ENCODE measurements at places on chromosomes 4 and X.

DNA sequence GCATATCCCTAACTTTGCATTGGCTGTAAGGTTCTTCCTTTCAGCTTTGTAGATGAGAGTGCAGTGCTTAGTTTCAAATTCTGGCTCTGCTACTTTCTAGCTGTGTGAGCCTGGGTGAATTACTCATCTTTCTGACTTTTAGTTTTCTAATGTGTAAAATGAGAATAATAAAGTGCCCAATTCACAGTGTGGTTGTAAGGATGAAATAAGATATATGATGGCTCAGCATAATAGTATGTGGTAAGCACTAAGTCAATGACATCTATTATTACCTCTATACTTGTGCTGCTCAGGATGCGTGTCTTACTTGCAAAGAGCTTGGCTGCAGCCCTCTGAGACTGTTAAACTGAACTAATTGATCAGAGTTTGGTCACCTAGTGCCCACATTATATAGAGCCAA, 30.6 kb upstream of the ETNPPL start:
- no peak for DNase-seq

- DNase-seq = no peak
These were observed 22.6 kb downstream of the SNCA start for GRCh38 chr4:89814362-89814761.

DNA sequence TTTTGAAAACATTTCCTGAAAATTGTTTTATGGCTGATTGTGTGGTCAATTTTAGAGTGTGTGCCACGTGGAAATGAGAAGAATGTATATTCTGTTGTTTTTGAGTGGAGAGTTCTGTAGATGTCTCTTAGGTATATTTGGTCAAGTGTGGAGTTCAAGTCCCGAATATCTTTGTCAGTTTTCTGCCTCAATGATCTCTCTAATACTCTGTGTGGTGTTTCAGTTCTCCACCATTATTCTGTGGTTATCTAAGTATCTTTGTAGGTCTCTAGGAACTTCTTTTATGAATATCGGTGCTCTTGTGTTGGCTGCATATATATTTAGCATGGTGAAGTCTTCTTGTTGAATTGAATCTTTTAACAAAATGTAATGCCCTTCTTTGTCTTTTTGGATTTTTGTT, 113.3 kb downstream of the LINC00632 start:
- no peak for DNase-seq

DNA sequence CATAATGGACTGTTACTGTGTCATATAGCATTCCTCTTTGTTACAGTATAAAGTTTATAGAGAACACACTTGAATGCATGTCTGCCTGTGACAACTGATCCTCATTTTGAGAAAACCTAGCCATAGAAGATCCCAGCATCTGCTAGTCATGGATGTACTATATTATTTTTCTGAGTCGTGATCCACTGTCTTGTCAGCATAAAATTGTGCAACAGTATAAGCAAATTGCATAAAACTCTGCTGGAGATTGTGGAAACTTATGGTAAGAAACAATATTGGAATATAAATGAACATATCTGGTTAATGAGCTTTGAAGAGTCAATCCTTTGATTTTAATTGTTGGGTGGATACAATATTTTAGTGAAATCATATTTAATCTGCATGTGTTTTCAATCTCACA, 3.6 kb downstream of the NEIL3 start:
- DNase-seq = no peak

- DNase-seq = no peak
These were observed 134.1 kb downstream of the GASK1B start for GRCh38 chr4:158038718-158039117.

- no peak for DNase-seq
These were observed 183.1 kb upstream of the S100G start for GRCh38 chrX:16466640-16467432.

- DNase-seq = no peak
These were observed 54.6 kb downstream of the FRMPD3 start for GRCh38 chrX:107504006-107504405.

DNA sequence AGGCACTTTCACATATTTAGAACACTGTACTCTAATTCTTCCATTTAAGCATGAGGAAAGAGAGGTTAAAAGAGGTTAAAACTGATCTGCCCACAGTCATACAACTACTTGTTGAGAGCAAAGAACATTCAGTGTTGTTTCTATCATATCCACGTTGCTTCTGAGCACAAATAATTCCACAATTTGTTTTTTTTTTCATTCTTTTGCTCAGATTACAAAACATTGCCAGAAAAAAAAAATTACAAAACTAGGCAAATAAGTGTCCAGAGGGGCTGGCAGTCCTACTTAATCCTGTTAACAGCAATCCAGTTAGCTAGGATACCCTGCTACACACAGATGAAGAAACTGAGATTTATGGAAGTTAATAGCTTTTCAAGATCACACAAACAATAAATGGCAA, 6.3 kb upstream of the USP53 start:
- DNase-seq = no peak

DNA sequence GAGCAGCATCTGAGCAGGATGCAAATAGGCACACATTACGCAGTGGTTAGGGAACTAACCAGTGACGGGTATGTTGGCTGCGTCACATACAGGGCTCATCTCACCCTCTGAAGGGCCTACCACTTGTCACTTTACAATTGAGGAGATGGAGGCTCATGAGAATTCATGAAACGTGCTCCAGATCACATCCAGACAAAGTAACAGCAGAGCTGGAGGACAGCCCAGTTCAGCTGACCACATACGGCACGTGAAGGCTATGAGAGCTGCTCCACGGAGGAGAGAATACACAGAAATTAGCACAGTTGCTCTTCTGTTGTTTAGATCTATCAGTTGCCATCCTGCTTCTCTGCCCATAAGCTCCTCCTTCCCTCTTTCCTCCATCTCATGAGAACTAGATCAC, 78.4 kb downstream of the FAM9B start:
- DNase-seq = no peak

DNA sequence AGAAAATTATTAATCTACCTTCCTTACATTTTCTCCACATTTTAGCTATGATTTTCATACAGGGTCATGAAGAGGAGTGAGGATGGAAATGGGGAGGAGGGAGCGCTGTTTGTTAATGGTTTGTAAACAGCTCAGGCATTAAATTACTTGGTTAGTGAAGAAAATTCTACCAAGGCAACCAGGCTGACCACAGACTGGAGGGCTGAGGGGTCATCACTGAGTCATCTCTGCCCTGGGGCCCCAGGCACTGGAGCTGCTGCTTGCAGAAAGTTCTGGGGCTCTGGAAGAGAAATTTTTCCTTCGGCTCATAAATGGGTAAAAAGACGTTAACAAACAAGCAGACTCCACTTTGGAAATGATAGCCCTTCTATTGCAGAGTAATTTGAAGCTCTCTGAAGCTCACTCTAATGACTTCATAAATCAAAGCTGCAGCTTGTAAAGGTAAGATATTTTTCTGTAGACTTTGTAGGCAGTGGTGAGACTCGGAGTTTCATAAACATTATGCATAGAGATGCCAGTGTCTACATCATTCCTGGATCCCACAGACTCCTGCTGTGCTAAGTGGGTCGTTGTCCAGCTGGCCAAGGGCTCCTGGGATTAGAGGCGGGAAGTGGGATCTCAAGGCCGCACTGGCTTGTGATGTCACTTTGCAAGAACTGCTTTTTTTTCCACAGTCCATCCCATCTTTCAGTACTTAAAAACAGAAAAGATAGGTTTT, 159.6 kb downstream of the PTTG2 start:
- no peak for DNase-seq

DNA sequence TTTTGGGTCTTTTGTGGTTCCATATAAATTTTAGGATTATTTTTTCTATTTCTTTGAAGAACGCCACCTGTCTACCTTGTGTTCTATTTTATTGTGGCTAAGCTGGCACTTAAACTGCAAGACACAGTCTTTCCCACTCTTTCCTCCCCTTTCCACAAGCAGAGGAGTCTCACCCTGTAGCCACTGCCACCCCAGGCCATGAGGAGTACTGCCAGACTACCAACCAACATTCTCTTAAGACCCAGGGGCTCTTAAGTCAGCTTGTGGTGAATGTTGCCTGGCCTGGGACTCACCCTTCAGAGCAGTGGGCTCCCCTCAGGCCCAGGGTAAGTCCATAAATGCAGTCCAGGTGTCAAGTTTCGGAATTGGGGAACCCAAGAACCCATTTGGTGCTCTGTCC, 58.0 kb upstream of the FMR1 start:
- no peak for DNase-seq

GRCh38 chrX:70331161-70331560, 41.3 kb downstream of the KIF4A start:
- DNase-seq = no peak

GRCh38 chr4:119138046-119138445, 2.4 kb downstream of the MYOZ2 start:
- DNase-seq = no peak

- no peak for DNase-seq
These were observed 23.9 kb downstream of the EFHC2 start for GRCh38 chrX:44319550-44319949.

DNA sequence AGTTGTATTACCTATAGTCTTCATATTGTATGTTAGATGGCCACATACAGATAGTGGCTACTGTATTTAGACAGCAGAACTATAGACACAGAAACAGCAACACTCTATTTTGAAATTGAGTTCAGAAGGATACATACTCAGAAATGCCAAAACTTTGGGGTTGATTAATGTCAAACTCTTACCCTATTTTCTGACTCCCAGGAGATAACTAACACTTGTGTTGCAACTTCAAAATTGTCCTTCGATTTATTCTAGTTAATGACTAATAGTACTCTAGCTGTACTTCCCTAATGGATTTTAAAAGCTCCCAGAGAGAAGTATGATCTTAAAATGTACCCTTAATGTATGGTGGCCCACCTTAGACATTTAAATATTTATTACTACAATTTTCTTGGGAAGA, 229.9 kb upstream of the UGT8 start:
- no peak for DNase-seq

GRCh38 chr4:971666-972500, 1.5 kb downstream of the DGKQ start:
- DNase-seq = no peak

- no peak for DNase-seq
These were observed 18.4 kb downstream of the IL21 start for GRCh38 chr4:122602277-122603142.

DNA sequence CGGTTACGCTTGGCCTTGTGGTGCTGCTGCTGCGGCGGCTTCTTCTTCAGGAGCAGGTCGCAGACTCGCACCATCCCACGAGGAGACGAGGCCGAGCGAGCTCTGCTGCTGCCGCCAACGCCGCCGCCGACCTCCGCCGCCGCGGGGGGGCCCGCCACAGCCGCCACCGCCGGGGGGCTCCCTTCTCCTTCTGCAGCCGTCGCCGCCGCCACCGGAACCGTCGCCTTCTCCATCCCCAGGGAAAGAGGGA, 237 bp downstream of the ANKRD17 start:
- no peak for DNase-seq

GRCh38 chr4:9996319-9997110, 24.8 kb downstream of the SLC2A9 start:
- DNase-seq = no peak

DNA sequence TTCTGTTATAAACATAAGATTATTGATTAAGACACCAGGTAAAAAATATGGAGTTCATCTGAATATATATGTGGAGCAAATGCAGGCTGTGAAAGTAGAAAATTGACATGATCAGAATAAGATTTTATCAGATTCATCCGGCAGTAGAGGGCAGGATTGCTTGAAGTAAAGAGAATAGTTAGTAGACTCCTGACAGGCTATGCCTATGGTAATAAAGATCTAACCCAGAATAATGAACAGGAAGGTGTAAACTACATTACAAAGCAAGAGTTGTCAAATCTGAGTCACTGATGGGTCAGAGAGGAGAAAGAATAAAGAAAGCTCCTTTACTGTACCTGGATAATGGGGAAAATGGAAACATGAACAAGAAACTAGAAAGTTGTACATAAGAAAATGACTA, 20.8 kb upstream of the TMEM184C start:
- DNase-seq = no peak

DNA sequence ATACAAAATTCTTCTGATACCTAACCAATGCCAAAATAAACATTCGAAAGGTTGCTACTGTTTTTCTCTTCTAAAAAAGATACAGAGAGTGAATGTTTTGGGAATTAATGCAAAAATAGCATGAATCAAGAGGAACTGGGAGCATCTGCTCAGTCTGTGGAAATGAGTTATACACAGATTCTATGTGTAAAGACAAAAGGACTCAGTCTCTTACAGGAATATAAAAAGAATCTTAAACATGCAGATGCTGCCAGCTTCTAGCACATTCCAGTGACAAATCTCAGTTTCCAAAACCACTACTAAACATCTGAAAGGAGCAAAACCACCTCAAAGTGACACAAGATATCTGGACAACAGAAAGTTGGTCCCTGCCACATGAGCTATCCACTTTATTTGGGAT, 55.0 kb downstream of the PAPSS1 start:
- no peak for DNase-seq

DNA sequence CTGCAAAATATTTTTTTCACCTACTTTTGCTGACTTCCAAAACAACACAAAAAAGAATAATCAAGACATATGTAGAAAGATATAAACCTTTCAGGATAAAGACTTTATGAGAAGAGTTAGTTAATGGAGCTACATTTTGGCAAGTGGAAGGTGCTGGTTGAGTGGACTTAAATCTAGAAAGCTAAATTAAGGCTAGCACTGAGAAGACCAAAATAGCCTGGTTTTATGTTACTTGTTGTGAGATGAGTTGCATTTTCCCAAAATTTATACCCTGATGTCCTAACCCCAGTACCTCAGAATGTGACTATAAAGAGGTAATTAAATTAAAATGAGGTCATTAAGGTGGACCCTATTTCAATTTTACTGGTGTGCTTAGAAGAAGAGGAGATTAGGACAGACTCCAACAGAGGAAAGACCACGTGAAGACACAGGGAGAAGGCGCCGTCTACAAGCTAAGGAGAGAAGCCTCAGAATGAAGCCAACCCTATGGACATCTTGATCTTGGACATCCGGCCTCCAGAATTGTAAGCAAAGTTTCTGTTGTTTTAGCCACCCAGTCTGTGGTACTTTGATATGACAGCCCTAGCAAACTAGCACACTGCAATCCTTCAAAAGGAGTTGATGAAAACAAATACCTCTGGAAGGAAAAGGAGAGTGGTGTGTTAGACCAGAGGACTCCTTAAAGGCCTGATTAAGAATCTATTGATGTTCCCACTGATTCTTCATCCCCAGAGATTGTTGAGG, 67.4 kb downstream of the FGFBP1 start:
- DNase-seq = no peak

DNA sequence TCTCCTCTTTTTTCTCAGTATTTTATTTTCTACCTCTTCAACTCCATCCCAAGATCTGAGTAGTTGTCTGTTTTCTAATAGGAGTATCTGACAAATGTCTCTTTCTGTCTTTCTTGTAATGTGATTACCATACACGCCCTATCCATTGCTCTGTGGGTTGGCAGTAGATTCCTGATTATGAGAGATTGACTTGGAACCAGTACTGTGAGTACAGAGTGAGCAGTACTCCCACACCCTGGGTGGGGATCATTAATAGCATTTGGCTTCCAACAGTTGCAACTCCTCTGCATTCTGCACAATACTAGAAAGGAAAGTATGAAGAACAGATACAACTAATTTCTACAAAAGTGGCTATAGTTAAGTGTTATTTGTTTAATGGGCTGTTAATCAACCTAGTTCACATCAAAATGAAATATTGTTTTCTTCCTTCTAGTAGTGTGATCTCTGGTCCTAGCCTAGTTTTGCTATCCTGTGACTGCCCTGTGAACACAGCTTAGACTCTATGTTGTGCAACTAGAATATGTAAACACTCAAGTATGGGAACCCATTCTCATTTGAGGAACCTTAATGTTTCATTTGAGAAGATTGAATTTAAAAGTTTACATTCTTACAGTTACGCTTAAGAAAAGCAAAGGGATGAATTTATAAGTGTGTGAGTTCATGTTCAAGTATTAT, 112.9 kb downstream of the PTPN13 start:
- no peak for DNase-seq
